SJCRH30 (cell line): ENCODE measurements at places on chromosomes 7 and 10. TPM values are rescaled to one million over a fixed set of nuclear protein-coding genes. Genes with fewer than 3 reads are reported as not detected.

The ZEB1 gene
- 61.2 and 77.9 TPM in 2 replicates for total RNA-seq

The STRIP2 gene
- 11.4 and 16.7 TPM in 2 replicates for total RNA-seq

The FAM24B gene
- 11.2 and 19.9 TPM in 2 replicates for total RNA-seq

DNA sequence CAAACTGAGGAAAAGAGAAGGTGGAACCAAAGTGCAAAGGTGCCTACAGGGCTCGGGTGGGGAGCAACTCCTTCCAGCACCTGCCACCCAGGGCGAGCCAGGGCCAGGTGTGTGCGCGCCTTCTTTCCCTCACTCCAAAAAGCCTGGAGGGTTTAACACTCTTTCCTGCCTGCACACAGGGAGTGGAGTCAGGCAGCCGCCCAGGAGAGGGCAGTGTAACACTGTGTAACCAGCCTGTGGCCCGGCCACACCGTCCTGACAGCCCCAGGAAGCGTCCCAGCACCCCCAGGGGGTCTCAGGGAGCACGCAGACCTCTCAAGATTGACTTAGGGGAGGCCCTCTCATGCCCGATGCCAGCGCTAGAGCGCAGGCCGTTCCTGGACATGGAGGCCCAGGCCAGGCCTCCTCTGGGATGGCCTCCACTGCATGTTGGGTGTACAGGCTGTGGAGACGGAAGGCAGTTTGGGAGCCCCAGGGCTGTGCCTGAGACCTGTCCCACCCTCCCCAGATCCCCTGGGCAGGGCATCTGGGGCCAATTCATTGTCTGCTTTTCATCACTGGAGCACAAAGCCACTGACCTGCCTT is 13.4 kb downstream of the BRI3 start:
- DNase-seq: peak; percentile 82

DNA sequence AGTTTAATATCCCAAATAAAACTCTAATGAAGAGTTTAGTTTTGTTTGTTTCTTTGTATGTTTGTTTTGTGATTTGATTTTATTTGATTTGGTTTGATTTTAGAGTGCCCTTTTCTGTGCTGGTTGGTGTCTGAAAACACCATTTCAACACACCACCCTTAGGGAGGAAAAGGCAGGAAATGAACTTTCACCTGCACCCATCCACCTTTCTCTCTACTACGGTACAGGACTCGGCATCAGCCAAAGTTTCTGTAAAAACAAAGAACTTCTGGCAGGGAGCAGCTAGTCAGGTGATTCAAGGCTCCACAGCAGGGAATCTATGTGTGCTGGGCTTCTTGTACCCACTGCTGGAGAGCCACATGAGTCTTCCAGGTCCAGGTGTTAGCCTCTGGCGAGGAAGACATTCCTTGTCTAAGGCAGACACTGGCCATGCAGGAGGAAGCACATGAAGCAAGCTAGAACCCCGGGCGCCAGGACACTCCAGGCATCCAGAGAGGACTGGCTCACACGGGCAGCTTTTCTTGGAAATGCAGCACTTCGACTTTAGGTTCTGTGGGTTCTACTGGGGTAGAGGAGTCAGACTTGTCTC is 22.1 kb upstream of the STK17A start:
- no peak for DNase-seq

The SH2D4B gene
- not detected in 2 replicates for total RNA-seq

DNA sequence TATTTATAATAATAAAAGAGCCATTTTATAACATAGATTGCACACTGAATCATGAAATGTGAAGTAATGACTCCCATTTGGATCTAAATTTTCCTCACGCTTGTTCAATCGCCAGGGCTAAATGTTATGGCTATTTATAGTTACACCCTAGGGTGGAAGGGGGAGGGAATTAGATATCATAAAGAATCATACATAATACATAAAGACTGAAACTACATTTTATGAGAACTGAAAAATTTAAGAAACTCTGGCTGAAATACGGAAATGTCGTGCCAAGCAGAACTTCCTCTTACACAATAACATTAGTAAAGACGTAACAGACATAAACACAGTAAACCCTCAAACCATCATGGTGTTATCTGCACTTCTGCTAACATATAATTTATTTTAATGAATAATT is 327.5 kb upstream of the PHF14 start:
- no peak for DNase-seq

GRCh38 chr10:63280386-63280785 is 147.3 kb downstream of the NRBF2 start:
- DNase-seq: no peak

GRCh38 chr7:120990468-120991118 is 2.1 kb downstream of the CPED1 start:
- DNase-seq: no peak
